Mammary epithelial cell (primary cell): ENCODE measurements at places on chromosomes 3 and 15. TPM values are rescaled to one million over a fixed set of nuclear protein-coding genes. Genes with fewer than 3 reads are reported as not detected.

The CLRN1 gene
- total RNA-seq = not detected

DNA sequence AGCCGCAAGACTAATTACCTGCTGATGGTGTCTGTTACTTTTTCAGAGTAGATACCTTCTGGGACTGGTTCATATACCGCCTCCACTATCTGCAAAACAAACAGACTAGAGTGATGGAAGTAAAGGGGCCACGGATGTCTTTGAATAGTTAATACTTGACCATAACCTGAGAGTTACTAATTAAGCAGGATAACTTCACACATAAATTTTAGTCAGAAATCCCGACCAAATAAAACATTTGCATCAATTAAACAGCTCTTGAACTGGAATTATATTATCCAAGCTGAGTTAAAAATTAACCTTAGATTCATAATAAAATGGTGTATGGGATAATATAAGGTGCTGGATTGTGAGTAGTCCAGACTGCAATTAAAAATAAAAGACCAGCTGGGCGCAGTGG lies 167.7 kb downstream of the NEK10 start:
- DNase-seq = no peak

DNA sequence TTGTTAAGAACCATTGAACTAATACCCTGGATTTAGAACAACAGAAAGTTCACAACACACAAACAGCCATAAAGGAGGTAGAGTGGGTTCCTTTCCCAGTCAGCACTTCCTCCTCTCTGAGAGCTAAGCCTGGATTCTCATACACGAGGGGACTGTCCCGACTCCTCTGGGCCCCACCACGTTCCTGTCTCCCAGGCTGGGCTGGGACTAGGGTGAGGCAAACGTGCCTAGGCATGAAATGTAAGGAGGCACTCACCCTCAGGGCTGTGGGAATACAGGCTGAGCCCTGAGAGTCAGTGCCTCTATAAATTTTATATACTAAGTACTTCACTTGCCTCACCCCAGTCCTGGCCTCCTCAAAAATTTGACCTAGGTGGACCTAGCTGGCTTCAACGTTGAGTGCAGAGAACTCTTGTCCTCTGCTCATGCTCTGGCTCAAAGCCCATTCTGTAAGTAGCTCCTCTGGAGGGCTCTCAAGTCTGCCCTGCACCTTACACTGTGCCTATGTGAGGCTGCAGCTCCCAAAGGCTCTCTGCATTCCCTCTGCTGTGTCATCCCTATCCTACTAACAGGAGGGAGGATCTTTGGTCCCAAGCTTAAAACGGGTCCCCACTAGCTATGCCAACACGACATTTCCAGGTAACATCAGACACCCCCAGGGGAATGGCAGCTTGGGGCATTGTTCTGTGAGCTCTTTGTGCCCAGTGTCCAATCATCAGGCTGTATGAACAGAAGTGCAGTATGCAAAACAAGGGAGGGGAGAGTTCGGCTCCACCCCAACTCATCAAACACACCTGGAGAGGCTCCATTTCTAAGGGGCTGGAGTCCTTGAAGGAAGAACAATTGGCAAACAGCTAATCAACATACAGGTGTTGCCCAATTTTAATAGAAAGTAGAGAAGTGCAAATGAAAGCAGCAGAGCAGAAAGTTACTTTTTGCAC lies 233.2 kb downstream of the RPLP1 start:
- DNase-seq = peak; percentile 3

DNA sequence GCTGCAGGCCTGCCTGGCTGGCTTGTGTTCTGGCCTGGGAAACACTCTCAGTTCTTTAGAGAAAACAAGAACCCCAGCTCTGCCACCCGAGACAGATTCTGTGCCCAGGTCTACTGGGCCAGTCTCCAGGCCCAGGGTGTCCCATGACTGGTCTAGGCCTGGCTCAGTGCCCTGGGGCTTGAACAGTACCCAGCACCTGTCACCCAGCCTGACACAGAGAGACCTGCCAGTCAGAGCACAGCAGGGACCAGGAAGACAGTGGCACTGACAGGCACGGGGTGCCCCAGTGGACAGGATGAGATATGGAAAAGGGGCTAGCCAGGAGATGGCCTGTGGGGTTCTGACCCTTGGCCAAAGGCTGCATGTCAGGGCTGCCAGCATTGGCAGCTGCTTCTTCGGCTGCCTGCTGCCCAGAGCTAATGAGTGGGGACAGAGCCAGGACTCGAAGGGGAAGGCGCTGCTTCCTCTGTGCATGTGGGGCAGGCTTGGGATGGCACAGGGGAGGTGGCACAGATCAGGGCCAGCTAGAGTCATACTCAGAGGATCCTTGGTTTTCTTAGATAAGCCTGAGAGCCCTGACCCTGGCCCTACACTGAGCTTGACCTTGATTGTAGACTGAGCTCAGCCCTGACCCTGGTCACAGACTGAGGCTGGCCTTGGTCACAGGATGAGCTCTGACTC lies 15.1 kb downstream of the CCDC33 start:
- DNase-seq = no peak

GRCh38 chr15:97576929-97577645 lies 383.4 kb upstream of the ARRDC4 start:
- DNase-seq = no peak

DNA sequence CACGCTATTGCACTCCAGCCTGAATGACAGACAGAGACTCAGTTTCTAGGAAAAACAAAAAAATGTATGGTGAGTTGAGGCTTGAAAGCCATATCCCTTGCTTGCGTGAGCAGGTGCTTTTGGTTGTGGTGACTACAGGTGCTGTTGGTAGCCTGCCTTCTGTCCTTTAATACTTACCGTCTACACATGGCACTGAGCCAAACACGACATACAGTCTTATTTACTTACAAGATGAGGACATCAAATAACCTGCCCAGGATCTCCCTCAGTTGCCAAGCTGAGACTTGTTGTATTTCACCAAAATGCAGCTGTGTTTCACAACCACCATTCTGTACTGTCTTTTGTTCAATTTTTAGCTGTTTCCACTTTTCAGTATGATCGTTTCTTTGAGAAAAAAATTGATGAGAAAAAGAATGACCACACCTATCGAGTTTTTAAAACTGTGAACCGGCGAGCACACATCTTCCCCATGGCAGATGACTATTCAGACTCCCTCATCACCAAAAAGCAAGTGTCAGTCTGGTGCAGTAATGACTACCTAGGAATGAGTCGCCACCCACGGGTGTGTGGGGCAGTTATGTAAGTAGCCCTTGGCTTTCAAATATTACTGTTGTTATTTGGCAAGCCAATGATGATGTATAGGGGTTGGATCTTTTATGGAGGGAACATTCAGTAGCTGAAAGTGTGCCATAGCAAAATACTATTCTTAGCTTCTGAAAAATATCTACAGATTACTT lies 6.5 kb downstream of the ALAS1 start:
- DNase-seq = peak; percentile 72
